ENCODE measurements at places on chromosomes 3 and 15.

DNA sequence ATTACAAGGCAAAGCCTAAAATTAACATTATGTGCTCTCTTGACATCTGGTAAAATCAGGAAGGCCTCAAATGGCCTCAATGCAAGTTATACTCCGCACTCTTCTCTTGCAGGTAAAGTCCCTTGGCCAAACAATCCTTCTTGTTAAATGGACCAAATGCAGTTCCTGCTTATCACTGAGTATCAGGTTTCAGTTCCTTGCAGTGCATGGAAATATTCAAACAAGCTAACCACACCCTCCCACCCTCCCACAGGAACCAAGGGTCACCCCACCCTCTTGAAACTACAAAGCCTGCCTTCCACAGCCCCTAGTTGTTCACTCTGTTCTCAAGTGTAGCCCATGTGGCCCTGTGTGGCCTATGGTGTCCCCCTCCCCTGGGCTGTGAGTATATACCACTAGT is 171.9 kb upstream of the CADPS start:
- DNase-seq = no peak

- no peak for DNase-seq
Measured at GRCh38 chr3:192395506-192395905, 331.8 kb downstream of the FGF12 start.

- DNase-seq = no peak
Measured at GRCh38 chr15:95449230-95449628, 881.3 kb upstream of the NR2F2 start.

DNA sequence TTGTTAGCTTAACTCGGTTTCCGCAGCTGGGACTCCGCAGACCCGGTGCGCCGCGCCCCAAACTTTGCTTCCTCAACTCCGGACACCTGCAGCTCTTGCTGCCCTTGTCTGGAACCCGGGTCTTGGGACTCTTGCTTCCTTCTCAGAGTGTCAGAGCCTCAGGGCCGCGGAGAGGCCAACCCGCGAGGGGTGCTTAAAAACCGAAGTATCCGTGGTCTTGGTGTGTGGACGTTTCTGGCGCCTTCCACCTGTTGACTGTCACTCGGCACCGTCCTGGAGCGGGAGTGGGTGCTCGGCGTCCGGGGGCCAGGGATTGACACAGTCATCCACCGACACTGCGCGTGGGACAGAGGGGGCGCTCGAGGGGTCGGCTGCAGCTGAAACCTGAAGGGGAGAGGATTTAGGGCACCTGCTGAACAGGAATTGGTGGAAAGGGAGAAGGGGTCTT is 386 bp downstream of the SQOR start:
- DNase-seq = peak; percentile 25

DNA sequence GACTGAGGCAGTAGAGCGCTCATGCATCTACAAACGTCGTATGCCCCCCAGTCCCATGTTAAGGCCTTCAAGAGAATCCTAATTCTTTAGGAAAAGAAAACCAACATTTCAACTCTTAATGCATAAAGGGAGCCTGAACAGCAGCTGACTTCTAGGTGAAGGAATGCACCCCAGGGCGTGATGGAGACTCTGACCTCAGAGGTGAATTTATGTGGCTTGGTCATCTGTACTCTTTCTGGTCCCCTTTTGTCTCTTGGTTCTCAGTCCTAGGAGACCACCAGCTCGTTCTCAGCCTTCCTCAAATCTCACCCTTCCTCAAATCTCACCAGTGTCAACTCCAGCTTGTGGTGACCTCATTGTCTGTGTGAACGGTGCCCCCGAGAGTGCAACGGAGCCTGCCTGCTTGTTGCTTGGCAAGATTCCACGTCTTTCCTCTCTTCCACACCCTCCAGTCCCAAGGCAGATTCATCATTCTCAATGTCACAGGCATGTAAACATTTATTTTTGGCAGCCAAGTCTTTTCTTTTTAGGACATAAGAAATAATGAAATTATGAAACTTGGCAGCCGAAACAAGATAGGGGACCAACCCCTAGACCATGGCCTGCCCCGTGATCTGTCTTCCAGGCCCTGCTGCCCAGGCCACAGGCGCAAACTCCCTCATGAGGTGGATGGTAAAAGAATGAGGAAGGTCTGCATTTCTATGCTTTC is 166.2 kb downstream of the ADAMTS17 start:
- no peak for DNase-seq

DNA sequence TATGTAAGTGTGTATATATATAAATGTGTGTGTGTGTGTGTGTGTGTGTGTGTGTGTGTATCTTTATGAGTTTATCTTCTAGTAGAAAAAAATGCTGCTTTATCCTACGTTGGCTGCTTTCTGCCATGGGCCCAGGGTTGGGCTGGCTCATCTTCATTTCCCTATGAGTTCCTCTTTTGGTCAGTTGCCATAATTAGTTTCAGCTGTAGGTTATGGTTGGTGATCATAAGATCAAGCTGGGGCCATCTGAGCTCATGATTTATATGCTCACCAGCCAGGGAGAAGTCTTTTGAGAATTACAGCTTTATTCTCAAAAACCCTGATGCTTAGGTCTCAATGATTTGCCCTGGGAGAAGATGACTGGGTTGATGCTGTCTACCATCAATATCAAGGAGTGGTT is 775.8 kb upstream of the ARPP21 start:
- DNase-seq = no peak

- no peak for DNase-seq
Measured at GRCh38 chr15:91219206-91219605, 119.1 kb downstream of the SV2B start.

DNA sequence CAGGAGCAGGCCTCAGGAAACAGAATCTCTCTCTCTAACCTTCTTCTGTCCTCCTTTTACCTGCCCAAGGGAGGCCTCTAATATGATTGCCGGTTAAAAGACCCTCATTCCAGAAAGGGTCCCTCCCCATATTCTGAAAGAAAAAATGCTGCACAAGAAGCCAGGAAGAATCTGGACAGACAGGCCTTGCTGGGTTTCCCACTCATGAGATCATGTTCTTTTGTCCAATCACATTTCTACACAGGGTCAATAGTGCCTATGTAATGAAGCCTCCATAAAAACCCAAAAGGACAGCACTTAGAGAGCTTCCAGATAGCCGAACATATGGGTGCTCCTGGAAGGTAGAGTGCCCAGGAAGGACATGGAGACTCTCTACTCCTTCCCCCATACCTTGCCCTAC is 146.0 kb downstream of the MYO9A start:
- DNase-seq = no peak

DNA sequence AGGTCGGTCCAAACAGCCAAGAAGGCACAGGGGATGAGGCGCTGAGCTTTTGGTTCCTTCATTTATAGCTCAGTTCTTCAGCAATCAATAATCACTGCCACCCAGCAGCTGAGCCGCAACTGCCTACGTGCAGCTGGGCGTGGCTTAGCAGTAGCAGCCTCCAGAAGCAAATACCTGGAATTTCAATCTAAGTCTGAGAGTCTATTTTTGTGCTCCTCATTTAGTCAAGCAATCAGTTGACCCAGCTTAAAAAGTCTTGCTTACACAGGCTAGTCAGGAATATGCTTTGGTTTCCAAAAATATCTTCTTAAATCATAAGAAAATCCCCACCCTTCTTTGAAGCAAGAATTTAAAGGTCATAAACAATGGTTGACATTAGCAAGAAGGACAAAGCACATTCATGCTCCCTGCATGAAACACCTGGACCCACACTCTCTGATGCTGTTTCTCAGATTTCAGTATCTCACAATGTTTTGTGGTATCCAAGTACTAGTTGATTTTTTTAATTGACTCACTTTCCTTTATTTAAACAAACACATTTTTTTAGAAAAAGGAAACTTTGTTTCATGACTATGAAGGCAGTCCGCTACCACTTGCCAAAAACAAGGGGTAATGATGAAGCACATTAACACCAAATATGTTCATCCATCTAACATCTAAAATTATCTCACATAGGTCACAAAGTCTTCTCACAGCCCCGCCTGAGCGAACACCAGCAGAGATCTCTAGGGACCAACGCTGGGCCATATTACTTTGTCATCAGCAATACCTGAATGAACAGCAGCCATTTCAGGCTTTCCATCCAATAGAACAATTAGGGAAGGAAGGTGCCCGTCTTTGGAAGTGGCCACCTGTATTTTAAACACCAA is 106.1 kb downstream of the OXNAD1 start:
- no peak for DNase-seq

DNA sequence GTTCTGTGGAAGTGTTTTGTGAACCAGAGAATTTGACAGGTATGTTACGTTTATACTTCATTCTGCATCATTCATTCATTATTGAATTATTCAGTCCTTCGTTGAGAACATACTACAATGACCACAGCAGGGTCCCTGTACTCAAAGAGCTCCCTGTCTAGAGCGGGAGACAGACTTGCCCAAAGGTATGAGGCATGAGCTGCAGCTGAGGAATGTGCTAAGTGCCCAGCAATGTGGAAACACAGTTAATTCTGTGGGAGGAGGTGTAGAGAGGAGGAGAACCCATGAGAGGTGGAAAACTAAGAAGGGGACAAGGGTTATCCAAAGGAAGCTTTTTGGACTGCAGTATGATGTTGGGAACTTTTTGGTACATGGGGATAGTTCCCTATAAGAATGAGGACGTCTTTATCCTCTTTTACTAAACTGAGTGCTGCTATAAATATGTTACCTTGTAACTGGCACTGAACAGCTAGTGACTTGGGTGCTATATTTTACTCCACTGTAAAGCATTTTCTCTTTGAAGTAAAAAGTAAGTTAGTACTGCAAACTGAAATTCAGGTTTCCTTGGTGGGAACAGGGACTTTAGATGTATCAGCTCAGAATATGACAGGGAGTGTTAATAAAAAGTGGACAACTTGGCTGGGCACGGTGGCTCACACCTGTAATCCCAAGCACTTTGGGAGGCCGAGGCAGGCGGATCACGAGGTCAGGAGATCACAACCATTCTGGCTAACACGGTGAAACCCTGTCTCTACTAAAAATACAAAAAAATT is 5.7 kb downstream of the SMAD3 start:
- no peak for DNase-seq

GRCh38 chr15:63244976-63245645 is 32.3 kb upstream of the APH1B start:
- DNase-seq = no peak

- DNase-seq = no peak
Measured at GRCh38 chr15:59200560-59200959, 6.1 kb upstream of the LDHAL6B start.

- DNase-seq = no peak
Measured at GRCh38 chr15:66290518-66290917, 2.9 kb upstream of the DIS3L start.

GRCh38 chr15:33234020-33234461 is 39.5 kb upstream of the FMN1 start:
- DNase-seq = peak; percentile 6

DNA sequence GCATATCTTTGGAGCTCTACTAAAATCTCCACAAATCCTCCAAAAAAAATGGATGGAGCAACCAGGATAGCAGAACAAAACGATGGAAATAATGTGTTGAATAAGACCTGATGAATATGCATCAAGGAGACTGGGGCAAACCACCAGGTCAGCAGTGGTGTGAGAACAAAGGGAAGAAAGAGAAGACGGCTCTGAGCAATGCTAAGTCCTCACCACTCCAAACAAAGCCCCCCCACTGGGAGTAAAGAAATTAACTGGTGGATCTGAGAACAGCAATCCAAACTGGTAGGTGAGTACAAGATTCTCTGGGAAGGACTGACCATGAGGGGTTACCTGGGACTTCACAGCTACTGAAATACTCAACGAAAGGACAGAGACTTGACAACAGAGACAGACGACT is 977.3 kb downstream of the TBL1XR1 start:
- no peak for DNase-seq

GRCh38 chr3:78832785-78833204 is 935.0 kb downstream of the ROBO1 start:
- DNase-seq = no peak

DNA sequence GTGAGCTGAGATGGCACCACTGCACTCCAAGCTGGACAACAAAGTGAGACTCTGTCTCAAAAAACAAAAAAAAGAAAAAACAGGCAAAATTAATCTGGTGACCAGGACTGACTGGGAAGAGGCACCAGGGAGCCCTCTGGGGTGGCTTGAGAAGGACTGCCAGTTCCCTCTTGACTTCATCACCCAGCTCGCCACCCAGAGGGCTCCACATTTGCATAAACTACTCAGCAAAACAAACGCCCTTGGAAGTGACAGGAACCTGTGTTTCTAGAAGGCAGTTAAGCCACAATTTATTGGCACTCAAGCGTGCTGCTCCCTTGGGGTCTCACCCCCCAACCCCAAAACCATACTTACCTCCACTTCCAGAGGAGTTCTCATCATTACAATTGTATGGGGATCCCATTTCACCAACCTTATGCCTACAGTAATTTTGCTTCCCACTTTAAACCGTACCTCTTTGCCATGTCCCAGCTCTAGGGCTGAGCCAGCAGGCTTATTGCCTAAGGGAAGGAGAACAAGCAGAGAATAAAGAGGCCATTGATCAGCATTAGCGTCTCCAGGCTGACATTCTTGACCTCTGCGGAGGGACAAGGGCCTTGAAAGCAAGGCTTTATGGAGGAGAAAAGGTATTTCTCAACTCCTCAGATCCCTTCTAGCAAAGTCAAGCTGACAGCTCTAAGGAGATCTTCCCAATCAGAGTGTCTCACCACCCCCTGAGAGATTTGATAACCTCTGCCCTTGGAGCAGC is 357.4 kb downstream of the SHQ1 start:
- no peak for DNase-seq

DNA sequence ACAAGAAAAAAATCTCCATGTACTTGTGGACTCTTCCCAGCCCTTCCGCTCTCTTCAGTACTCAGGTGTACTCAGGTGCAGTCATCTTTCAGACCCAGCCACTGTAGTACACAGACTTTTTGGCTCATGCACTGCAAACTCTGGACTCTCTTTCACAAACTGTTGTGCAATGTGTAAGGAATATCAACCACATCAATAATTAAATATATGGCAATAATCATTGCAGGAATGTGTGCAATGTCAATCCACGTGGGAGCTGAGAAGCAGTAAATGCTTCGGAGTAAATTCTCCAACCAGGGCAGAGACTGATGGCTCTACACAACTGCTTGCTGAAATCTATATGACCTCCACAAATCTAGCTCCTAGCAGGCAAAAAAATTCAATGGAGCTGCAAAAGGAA is 287.3 kb upstream of the COL8A1 start:
- no peak for DNase-seq

GRCh38 chr3:159169828-159170227 is 368.0 kb downstream of the MFSD1 start:
- DNase-seq = no peak

DNA sequence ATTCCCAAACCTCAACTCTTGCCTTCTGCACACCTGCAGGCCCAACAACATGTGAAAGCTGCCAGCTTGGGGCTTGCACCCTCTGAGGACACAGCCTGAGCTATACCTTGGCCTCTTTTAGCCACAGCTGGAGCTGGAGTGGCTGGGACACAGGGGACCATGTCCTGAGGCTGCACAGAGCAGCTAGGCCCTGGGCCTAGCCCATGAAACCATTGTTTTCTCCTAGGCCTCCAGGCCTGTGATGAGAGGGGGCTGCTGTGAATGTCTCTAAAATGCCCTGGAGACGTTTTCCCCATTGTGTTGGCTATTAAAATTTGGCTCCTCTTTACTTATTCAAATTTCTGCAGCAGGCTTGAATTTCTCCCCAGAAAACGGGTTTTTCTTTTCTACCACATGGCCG is 7.2 kb downstream of the ZKSCAN7 start:
- no peak for DNase-seq
